ENCODE measurements at places on chromosomes 11 and 22. TPM values are rescaled to one million over a fixed set of nuclear protein-coding genes. Genes with fewer than 3 reads are reported as not detected.

Gene ALDH3B1
- total RNA-seq, result 145 TPM

Gene CARD16
- not detected for total RNA-seq

Gene C11orf58
- total RNA-seq, result 206 TPM

Gene OR10D3
- total RNA-seq, result not detected

Gene PES1
- total RNA-seq, result 108 TPM

Gene NRIP3
- 0.89 TPM for total RNA-seq

Gene GGTLC3
- total RNA-seq, result not detected

Gene FDX1
- 16.9 TPM for total RNA-seq

Gene MYEOV
- total RNA-seq, result 104 TPM

Gene F2
- 2.1 TPM for total RNA-seq

Gene GLYAT
- not detected for total RNA-seq

Gene KRTAP5-8
- total RNA-seq, result not detected

Gene KLHL35
- 1.0 TPM for total RNA-seq

Gene MS4A3
- total RNA-seq, result not detected

Gene C11orf16
- not detected for total RNA-seq

Gene ABCG4
- 0.47 TPM for total RNA-seq

Gene CALCA
- not detected for total RNA-seq

Gene CRYBB2
- total RNA-seq, result 0.13 TPM

Gene GRIK4
- 0.04 TPM for total RNA-seq

Gene KCNQ1
- total RNA-seq, result 0.75 TPM

Gene TBX10
- not detected for total RNA-seq

Gene SLC25A18
- total RNA-seq, result 0.82 TPM

Gene NXPE2
- not detected for total RNA-seq

Gene NXPE1
- not detected for total RNA-seq

Gene EMSY
- 12.0 TPM for total RNA-seq

Gene CDC45
- 23.8 TPM for total RNA-seq

Gene RFPL1
- not detected for total RNA-seq

Gene NRGN
- 6.4 TPM for total RNA-seq

Gene SUSD2
- total RNA-seq, result 84.1 TPM

Gene MS4A4E
- not detected for total RNA-seq

Gene ACCS
- 11.5 TPM for total RNA-seq

Gene DRICH1
- total RNA-seq, result 0.41 TPM

Gene TENM4
- 0.19 TPM for total RNA-seq

Gene OR5T1
- total RNA-seq, result not detected

Gene LMNTD2
- 2.4 TPM for total RNA-seq

Gene PLEKHA7
- total RNA-seq, result 51.3 TPM

Gene VSIG10L2
- total RNA-seq, result not detected

Gene ZNF74
- 6.1 TPM for total RNA-seq

Gene C11orf42
- not detected for total RNA-seq

Gene OR52A1
- total RNA-seq, result not detected

Gene SLC39A13
- 39.8 TPM for total RNA-seq

Gene TPH1
- total RNA-seq, result 0.02 TPM

Gene BLID
- total RNA-seq, result not detected

Gene NDUFC2
- 300 TPM for total RNA-seq

Gene EP300
- total RNA-seq, result 20.5 TPM

Gene CSNK1E
- 83.4 TPM for total RNA-seq

Gene WBP2NL
- total RNA-seq, result not detected

Gene TCN1
- 0.46 TPM for total RNA-seq

Gene KLHDC7B
- total RNA-seq, result not detected

Gene CABP2
- not detected for total RNA-seq

Gene LRRC4C
- not detected for total RNA-seq

Gene UBE4A
- total RNA-seq, result 9.3 TPM

Gene PIWIL4
- 0.12 TPM for total RNA-seq

Gene BDNF
- 9.1 TPM for total RNA-seq

Gene SYNGR1
- 11.9 TPM for total RNA-seq

Gene CHID1
- total RNA-seq, result 75.7 TPM

Gene DLAT
- 29.9 TPM for total RNA-seq

Gene OR52N4
- not detected for total RNA-seq

Gene ZMAT5
- total RNA-seq, result 19.0 TPM

Gene CRACR2B
- total RNA-seq, result 5.0 TPM
